GM23248 (cell line): ENCODE measurements at places on chromosomes 5 and 9. TPM values are rescaled to one million over a fixed set of nuclear protein-coding genes. Genes with fewer than 3 reads are reported as not detected.
A peak's percentile ranks its signal among the peaks of the same experiment; 100 is the strongest.

DNA sequence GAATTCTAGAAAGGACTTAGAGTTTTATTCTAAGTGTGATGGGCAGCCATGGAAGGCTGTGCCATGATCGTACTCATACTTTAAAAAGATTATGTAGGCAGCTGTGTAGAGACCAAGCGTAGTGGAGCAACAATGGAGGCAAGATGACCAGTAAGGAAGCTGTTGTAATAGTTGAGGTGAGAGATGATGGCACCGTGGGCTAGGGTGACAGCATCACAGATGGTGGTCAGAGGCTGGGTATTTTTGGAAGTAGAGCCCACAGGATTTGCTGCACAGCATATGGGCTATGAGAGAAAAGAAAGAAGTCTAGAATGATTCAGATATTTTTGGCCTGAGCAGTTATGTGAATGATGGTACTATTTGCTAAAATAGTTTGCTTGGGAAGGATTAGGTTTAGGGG lies 7.7 kb downstream of the ARHGAP26 start:
- DNase-seq, result peak; percentile 14
- H3K4me3 ChIP-seq, result no peak overlapping the region
- H3K27me3 ChIP-seq, result no peaks in the 10 kb centered on the region
- peaks cover 8% of the 10 kb centered on the region for H3K4me1 ChIP-seq
- no peak overlapping the region for H3K27ac ChIP-seq

DNA sequence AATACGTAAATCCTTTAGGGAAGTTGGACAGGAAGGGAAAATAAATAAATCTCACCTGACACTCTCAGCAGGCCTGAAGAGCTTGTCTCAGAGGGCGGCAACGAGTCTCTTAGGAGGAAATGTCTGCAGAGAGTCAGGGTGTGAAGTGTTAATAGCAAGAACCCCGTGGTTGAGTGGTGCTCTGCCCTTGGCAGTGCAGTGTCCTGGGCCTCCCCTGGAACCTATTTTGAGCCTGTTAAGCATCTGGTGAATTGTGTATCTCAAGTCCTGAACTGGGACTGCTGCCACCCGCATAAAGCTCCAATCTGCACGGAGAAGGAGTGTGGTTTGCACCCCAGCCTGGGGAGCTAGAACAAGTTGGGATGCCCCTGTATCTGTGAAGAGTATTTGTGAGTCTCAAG lies 211.8 kb downstream of the GOLPH3 start:
- H3K27ac ChIP-seq, result no peak overlapping the region
- 0 out of 2 replicates have a peak, but pooled peaks cover 9% of the 10 kb centered on the region for H3K4me1 ChIP-seq
- DNase-seq, result no peak
- H3K27me3 ChIP-seq, result peaks cover 36% of the 10 kb centered on the region

- no peak for DNase-seq
- H3K36me3 ChIP-seq, result no peaks in the 10 kb centered on the region
- H3K27me3 ChIP-seq, result no peaks in the 10 kb centered on the region
- H3K4me3 ChIP-seq, result no peak overlapping the region
- no peak overlapping the region for H3K27ac ChIP-seq
These were observed 47.6 kb downstream of the ZSWIM6 start for GRCh38 chr5:61379677-61380076.

DNA sequence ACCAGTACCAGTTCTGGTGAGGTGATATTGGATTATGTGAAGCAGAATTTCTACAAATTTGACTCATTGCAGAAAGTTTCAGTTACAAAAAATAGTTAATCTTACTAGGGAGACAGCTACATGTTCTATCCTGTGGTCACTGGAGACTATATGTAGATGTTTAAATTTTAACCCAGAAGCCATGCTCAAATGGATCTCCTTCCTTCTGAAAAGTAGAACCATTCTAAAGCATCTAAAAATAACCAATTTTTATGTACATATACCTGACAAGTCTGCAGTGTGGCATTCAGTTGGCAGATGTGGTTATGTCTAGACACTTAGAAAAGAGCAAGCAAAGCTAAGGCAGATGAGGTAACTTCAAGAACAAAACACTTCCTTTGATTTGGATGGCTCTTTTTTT lies 65.5 kb upstream of the POU4F3 start:
- H3K27ac ChIP-seq, result no peak overlapping the region
- H3K27me3 ChIP-seq, result no peaks in the 10 kb centered on the region
- H3K36me3 ChIP-seq, result peaks cover 55% of the 10 kb centered on the region
- no peaks in the 10 kb centered on the region for H3K4me1 ChIP-seq
- H3K4me3 ChIP-seq, result no peak overlapping the region

DNA sequence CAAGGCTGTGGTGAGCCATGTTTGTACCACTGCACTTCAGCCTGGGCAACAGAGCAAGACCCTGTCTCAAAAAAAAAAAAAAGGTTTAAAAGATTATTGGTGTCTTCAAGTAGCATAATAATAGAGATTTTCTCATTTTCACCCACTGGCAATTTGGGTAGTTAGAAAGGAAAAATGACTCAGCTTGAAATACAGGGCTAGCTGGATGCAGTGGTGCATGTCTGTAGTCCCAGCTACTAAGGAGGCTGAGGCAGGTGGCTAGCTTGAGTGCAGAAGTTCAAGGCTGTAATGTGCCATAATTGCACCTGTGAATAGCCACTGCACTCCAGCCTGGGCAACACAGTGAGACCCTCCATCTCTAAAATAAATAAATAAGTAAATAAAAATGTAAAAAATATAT lies 111.1 kb downstream of the ARRDC3 start:
- no peak overlapping the region for H3K4me3 ChIP-seq
- no peaks in the 10 kb centered on the region for H3K4me1 ChIP-seq
- H3K27ac ChIP-seq, result no peak overlapping the region
- no peaks in the 10 kb centered on the region for H3K36me3 ChIP-seq

DNA sequence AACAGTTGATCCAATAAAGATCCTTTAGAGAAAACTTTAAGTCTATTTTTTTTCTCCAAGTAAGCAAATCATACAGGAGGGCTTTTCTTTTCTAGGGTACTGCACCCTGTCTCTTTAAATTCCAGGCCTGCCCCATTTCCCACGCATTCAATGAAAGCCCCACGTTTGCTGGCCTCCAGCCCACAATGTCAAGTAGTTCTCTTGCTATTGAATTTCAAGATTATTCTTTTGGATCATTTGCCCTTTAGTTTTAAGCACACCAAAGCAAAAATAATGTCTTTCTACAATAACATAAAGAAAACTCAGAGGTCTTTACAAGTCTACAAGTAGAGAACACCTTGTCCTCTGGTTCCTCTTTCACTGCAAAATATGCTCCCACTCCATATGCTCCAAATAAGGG lies 15.6 kb downstream of the MLLT3 start:
- no peak for DNase-seq
- no peaks in the 10 kb centered on the region for H3K36me3 ChIP-seq
- no peak overlapping the region for H3K27ac ChIP-seq
- H3K4me3 ChIP-seq, result no peak overlapping the region
- H3K4me1 ChIP-seq, result peaks cover 33% of the 10 kb centered on the region
- H3K27me3 ChIP-seq, result no peaks in the 10 kb centered on the region

DNA sequence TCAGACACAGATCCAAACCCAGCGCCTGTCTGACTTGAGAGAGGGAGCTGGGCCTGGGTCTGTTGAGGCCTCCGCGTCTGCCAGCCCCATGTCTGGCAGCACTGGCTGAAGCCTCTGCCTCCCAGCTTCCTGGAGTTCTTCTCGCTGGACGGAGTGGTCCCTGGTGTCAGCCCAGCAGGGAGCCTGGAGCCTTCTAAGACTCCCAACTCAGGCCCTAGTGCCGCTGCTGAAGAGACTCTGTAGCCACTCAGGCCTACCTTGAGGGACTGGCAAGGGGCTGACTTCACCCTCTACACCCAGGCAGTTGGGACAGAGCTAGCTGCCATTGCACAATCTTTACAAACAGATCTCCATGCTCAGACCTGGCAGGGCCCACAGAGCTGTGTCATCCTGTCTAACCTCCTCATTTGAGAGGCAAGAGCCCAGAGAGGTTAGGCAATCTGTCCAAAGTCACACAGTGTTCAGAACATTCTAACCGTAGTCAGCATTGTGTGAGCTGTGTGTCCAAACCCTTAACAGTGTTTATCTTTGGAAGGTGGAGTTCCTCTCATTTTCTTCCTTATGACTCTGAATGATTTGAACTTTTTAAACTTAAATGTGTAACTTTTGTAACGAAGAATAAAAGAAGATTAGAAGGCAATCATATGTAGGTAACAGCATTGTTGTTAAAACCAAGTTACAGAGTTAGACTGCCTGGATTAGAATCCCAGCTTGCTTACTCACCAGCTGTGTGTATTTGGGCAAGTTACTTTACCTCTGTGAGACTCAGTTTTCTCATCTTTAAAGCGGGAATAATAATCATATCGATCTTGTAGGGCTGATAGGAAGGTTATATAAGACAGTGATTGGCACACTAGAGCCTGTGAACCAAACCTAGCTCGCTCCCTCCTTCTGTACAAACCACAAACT lies 4.6 kb upstream of the DUSP1 start:
- H3K27me3 ChIP-seq, result no peaks in the 10 kb centered on the region
- peak; percentile 98 for DNase-seq
- peak overlapping the region; percentile 100 for H3K27ac ChIP-seq
- H3K4me1 ChIP-seq, result peaks cover 67% of the 10 kb centered on the region
- no peaks in the 10 kb centered on the region for H3K36me3 ChIP-seq
- H3K4me3 ChIP-seq, result no peak overlapping the region

DNA sequence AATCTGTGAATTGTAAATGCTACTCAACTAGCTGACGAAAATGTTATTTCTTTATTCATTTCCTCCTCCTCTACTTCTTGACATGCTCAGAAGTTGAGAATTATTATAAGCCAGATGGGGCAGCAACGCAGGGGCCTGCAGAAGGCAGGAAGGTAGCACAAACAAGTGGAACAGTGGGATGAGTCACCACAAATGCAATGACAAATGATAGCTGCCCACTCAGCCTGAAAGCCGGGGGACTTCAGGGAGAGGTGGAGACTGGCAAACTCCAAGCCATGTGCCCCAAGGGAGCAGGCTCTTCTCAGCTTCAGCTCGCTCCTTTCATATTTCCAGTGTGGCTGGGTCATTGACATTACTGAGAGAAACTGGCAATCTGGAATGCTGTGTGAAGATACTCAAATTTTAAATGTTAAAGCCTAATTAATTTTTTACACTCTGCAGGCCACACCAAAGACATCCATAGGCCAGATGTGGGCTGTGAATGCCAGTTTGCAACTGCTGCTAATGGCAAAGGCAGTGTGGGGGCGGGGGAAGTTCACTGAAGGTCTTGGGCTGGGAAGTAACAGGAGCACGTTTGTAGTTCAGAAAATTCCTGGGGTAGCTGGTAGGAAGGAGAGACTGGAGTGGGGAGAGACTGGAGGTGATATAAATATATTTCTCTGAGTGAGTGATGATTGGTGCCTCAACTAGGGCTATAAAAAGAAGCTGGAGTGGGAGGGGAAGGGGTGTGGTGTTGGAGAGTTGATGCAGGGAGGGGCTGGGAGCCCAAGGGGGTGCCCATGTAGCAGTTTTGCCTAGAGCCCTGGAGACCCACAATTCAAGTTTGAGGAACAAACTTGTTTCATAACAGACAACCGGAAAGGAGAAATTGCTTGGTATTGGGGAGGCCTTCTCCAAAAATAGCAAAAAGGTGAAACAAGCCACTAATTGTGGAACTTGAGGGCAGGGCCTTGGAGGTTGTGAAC lies 20.8 kb upstream of the ADRB2 start:
- peak; percentile 55 for DNase-seq
- no peaks in the 10 kb centered on the region for H3K36me3 ChIP-seq
- no peaks in the 10 kb centered on the region for H3K27me3 ChIP-seq

DNA sequence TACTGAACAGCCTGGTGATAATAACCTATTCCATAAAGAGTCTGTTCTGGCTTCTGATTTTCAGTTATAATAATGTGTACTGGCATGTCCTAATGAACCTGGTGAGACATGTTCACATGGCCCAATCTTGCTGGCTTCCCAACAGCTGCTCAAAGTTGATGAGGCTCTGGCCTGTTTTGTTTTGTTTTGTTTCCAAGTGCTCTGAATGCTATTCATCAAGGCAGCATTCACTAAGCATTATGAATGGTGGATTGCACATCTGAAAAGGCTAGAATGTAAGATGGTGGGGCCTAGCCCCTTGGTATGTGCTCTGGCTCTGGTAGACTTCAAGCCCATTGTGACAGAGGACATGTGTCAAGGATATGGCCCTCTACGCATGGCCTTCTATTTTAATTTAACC lies 388.5 kb downstream of the PSAT1 start:
- peaks cover 5% of the 10 kb centered on the region; the same call in 1 of the 2 replicates for H3K4me1 ChIP-seq
- H3K36me3 ChIP-seq, result no peaks in the 10 kb centered on the region
- no peak overlapping the region for H3K27ac ChIP-seq
- no peak overlapping the region for H3K4me3 ChIP-seq
- H3K27me3 ChIP-seq, result no peaks in the 10 kb centered on the region

GRCh38 chr5:36607838-36608783 lies 1.7 kb downstream of the SLC1A3 start:
- peak overlapping the region; percentile 79 for H3K4me3 ChIP-seq
- H3K4me1 ChIP-seq, result peaks cover 18% of the 10 kb centered on the region
- H3K27ac ChIP-seq, result peak overlapping the region; percentile 50; the same call in 1 of the 2 replicates
- DNase-seq, result peak; percentile 68

DNA sequence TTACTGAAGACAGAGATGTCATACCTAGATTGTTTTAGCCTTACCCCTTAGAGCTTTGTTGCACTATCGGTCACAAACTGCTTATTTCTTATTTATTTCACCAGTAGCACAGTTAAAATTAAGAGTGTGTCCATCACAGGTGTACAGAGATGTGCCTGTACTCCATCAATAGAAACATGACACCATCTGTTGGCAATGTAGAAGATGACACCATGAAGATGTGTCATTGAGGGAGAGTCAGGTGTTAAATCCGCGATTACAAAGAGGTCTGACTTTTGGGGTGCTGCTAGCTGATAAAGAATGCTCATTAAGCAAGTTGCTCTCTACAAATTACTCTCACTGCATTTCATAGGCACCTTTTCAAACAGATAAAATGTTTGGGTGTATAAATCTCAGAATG lies 164.4 kb downstream of the SMARCA2 start:
- no peak overlapping the region for H3K4me3 ChIP-seq
- peaks cover under 1% of the 10 kb centered on the region; the same call in 1 of the 2 replicates for H3K36me3 ChIP-seq

DNA sequence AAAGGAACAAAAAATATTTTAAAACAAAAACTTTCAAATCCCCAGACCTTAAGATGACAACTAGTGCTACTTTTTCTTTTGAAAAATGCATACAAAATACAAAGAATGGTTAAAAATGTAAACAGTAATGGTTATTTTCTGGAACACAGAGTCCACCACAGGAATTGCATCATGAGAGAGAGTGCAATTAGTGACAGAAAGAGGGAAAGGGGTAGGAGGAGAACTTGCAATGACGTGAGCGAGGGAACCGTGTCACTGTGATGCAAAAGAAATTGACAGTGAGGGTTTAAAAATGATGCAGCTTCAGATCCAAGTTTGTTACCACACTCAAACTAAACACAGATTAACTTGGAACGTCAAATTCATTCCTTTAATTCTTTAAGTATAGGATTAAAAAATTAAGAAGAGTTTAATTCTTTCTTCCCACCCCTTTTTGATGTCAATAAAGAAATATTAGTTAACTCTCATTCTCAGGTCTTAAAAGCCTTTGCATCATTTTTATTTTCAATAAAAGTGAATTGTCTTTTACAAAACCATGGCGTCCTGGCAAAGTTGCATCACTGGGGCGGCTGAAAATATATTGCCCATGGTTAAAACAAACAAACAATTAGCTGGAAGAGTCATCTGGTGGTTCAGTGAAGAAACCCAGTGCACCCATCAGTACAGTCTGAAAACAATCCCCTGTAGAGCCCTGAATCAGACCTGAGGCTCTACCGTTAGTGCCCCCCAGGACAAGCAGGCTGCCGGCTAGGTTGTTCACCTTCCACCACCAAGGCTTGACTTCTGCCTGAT lies 39.5 kb downstream of the MACROH2A1 start:
- no peak for DNase-seq
- no peak overlapping the region for H3K4me3 ChIP-seq
- H3K27ac ChIP-seq, result no peak overlapping the region

The GPR150 gene
- total RNA-seq, result 1.1 TPM in 1 of 2 replicates, not detected in the other

The DAPK1 gene
- total RNA-seq, result 1.9 and 3.3 TPM in 2 replicates

The SLC25A2 gene
- not detected in 2 replicates for total RNA-seq

The NR5A1 gene
- total RNA-seq, result not detected in 2 replicates

The STKLD1 gene
- 0.32 and 3.4 TPM in 2 replicates for total RNA-seq

The SLC46A2 gene
- not detected in 2 replicates for total RNA-seq

The SH2D3C gene
- not detected in 2 replicates for total RNA-seq

The SPEF2 gene
- total RNA-seq, result 3.3 and 5.3 TPM in 2 replicates
